ENCODE measurements at places on chromosomes 11 and 22.

- DNase-seq: no peak
These were observed 1.4 kb downstream of the PSMA1 start for GRCh38 chr11:14518820-14519219.

GRCh38 chr11:110094298-110095285, 1.4 kb downstream of the ZC3H12C start:
- DNase-seq: no peak

DNA sequence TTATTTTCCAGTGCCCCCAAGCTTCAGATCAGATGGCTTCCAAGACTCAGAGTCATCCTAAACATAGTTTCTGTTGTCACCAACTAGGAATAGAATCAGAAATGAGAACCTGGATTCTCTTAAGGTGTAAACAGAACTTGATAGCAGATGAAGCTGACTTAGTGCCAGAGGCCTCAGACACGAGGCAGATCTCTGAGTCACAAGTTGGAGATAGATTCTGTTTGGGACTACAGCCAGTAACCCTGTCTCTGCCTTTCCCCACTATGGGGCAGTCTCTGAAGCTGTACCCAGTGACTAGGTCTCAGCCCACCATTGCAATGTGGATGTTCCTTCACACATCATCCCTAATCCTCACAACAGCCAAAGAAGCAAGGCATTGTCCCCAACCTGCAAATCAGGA, 25.4 kb downstream of the NEU3 start:
- DNase-seq: no peak

GRCh38 chr11:78337554-78337924, 80.1 kb downstream of the GAB2 start:
- no peak for DNase-seq

GRCh38 chr22:43652845-43653244, 159.3 kb downstream of the EFCAB6 start:
- no peak for DNase-seq

GRCh38 chr11:111530091-111530490, 10.4 kb upstream of the LAYN start:
- no peak for DNase-seq

DNA sequence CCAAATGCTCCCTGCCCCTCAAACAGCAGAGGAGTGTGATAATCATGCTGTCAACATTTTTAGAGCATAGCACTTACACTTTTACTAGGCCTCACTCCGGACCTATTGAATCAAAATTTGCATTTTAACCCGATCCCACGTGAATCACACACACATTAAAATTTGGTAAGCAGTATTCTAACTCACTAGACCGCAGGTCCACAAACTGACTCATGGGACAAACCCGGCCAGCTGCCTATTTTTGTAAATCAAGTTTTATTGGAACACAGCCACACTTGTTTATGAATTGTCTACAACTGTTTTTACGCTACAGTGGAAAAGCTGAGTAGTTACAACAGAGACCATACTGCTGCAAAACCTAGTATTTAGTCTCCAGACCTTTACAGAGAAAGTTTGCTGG, 43.3 kb downstream of the SNX19 start:
- no peak for DNase-seq

GRCh38 chr11:123976770-123977560, 616 bp downstream of the OR10S1 start:
- no peak for DNase-seq

DNA sequence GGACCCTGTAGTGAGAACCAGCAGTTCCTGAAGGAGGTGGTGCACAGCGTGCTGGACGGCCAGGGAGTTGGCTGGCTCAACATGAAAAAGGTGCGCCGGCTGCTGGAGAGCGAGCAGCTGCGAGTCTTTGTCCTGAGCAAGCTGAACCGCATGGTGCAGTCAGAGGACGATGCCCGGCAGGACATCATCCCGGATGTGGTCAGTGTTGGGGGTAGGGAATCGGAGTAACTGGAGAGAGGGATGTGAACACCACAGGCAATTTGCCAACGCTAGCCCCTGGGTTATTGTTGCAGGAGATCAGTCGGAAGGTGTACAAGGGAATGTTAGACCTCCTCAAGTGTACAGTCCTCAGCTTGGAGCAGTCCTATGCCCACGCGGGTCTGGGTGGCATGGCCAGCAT, 19.9 kb downstream of the MADD start:
- DNase-seq: no peak

DNA sequence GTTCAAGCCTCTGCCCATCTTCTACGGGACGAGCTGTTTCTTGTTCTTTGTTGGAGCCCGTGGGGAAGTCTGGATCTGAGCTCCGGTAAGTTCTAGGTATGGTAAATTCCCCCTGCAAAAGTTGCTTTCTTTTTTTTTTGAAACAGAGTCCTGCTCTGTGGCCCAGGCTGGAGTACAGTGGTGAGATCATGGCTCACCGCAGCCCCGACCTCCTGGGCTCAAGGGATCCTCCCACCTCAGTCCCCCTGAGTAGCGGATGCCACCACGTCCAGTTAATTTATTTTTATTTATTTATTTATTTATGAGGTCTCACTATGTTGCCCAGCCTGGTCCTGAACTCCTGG, 35.5 kb upstream of the MOB2 start:
- DNase-seq: no peak

GRCh38 chr11:16047073-16047472, 309.3 kb downstream of the SOX6 start:
- no peak for DNase-seq

GRCh38 chr11:36237391-36237790, 51.8 kb downstream of the COMMD9 start:
- no peak for DNase-seq

- peak; percentile 91 for DNase-seq
These were observed 3.3 kb upstream of the KMT5B start for GRCh38 chr11:68216171-68216938.

DNA sequence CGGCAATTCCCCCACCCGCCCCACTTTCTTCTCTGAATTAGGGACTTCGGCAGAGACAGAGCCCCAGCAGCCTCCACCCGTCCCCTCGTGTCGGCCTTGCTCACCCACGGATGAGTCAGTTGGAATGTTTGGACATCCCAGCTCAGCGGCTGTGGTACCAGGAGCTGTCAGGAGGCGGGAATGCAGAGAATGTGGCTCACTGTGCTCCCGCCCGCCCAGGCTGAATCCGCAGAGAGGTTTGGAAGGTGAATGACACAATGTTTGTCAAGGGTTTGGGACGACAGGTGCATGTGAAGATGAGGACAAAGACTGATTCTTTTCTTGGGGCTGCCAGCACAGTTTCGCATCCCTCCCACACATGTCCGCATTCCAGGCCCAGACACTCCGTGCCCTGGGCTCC, 39.6 kb downstream of the LIF start:
- DNase-seq: peak; percentile 98

GRCh38 chr11:119641983-119642745, 86.8 kb downstream of the NECTIN1 start:
- peak; percentile 30 for DNase-seq

- no peak for DNase-seq
These were observed 17.5 kb upstream of the CBX7 start for GRCh38 chr22:39169797-39170466.

DNA sequence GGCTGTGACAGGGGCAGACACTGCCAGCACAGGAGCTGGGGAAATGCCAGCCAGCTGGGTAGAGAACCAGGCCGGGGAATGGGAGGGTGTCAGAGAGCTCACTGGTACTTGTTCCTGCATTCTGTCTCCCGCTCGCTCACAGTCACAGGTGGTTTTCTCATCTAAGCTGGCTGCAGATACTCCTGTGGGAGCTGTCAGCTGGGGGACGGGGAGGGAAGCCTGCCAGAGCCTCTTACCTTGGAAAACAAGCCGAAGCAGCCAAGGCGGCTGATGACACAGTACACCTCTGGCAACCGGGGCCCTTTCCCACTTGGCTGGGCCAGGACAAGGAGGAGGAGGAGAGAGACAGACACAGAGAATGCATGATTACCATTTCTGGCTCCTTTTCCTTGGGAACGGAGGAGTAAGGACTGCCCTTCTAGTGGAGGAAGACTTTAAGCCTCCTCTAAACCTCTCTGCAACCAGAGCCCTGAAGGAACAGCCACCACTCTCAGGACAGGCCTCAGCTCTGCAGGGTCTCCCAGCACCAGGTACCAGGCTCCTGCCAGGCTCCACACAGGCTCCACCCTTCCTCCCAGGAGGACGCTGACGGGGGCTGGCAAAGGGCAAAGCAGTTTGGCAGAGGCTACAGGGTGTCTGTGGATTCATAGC, 25.1 kb downstream of the RPL27A start:
- no peak for DNase-seq

- peak; percentile 44 for DNase-seq
These were observed 459.0 kb downstream of the SOX6 start for GRCh38 chr11:15897211-15897960.

- no peak for DNase-seq
These were observed 150.1 kb upstream of the ARHGAP42 start for GRCh38 chr11:100536979-100537378.

GRCh38 chr11:35810045-35810645, 133.7 kb upstream of the LDLRAD3 start:
- DNase-seq: no peak

DNA sequence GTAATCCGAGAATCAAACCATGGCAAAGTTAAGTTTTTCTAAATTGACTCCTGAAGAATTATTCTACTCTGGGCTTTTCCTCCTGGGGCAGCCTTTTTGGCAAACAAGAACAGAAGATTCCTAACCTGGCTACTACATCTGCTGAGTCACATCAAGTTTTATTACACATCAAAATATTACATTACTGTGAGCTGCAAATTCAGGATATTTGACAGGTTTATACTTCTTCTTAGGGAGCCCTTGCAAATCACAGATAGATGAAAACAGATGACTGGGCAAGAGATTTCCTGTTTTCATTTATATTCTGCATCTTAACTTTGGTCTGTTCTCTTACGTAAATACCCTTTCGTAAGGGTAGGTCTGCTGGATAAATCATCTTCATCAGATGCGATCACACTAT, 23.6 kb downstream of the XRRA1 start:
- no peak for DNase-seq

DNA sequence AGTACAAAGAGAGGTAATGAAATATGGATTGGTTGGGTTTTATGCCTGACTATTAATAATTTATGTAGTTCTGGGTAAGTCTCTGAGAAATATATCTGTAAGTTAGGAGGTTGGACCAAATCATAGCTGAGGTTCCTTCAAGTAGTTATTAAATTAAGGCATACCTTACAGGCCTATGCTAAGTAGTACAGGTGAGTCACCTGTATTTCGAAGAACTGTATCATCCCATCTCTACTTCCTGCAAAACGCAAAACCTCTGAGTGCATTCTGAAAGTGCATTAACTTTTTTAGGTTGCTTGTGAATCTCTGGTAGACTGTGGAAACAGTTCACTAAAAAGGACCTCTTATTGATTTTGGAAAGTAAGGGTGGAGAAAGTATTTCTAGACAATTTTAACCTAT, 37.1 kb downstream of the APOL5 start:
- no peak for DNase-seq

DNA sequence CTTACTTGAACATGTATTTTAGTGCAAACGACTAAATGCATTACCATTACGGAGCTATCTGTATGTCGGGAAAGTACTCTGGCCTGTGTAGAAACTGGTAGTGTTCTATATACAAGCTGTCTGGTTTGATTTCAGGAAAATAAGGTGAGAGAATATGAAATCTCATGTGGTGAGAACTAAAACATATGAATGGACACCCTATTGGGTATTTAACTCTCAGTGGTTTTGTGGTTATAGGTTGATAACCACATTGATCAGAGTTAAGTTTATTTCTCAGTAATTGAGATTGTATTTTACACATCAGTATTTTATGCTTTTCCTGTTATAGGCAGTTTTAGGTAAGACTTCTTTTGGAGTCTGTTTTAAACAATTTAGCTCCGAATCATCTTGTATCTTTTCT, 10.4 kb downstream of the ANO5 start:
- DNase-seq: no peak

DNA sequence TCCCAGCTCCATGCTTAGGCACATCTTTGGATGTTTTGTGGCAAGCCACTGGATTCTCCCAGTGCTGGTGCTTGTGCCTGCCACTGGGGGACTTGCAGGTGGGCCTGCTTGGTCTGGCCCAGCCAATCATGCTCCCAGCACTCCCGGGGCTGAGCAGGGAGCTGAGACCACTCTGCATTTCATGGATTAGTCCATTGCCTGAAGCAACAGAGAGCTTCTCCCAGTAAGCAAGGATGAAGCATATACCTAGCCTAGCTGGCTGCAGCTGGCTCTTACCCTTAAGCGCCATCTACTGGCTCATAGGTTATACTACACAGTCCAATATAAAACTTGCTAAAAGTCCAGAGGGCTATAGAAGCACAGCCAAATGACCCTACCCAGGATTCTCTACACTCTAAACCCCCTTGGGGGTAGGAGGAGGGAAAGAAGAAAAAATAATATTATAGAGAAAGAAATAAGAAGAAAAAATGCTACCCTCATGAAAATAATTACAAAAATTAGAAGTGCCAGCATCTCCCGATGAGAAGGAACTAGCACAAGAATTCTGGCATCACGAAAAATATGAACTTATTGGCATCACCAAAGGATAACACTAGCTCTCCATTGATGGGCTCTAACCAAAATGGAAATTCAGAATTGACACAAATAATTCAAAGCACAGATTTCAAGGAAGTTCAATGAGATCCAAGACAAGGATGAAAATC, 275.3 kb downstream of the C11orf87 start:
- peak; percentile 6 for DNase-seq

- no peak for DNase-seq
These were observed 108.4 kb downstream of the ZBTB16 start for GRCh38 chr11:114167771-114168448.

DNA sequence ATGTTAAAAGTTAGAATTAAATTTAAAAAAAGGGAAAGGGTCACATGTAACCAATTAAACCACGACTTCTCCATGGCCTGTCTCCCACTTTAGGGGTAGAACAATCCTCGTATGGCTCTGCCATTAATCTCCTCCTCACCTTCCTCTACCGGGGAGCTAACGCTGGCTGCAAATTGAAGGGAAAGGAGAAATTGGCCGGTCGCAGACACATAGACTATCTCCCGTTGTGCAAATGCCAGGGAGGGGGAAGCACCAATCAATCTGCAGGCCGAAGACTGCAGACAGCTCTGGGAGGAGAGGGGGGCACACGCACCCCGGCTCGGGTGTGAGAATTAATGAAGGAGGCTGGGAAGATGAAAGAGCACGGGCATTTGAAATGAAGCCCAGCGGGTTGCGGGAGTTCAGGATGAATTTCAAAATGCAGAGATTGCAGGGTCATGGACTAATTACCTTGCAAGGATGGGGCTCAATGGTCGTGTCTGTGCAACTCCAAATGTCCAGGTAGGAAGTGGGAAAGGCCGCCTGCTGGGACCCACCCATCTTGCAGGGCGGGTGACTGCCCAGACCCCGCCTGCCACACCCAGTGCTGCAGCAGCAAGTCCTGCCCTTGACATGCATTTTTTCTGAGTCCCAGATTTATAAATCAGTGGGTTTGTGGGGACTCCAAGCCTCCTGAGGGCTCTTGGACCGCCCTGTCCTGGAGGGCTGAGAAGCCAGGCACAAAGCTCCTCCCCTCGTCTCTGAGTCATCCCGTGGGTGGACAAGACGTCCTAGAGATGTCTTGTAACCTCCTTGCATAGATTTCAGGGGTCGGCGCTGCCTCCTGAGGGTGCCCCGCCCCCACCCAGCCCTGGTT, 534.2 kb downstream of the TBC1D22A start:
- no peak for DNase-seq

DNA sequence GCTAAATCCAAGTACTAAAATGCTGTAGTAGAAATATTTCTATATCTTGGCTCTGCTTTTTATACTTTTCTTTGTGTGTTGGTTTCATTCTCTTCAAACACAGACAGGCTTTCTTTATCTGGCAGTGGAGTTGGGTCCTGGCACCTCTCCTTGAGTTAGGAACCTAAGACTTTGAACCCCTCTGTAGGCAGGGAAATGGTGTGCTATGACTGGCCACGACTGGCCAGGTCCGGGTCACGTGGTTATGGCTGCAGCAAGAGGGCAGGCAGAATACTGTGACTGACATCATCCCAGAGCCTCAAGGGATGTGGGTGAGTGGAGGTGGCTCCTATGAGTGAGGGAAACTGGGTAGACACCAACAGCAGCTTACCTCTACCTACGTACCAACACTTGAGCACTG, 42.0 kb downstream of the APIP start:
- no peak for DNase-seq
